ENCODE measurements at places on chromosomes 7 and 10. TPM values are rescaled to one million over a fixed set of nuclear protein-coding genes. Genes with fewer than 3 reads are reported as not detected.

The TAS2R4 gene
- total RNA-seq, result 0.82 TPM

The CAMK2B gene
- total RNA-seq, result 0.63 TPM

The AP3M1 gene
- 46.6 TPM for total RNA-seq

The SFTPA1 gene
- not detected for total RNA-seq

The C10orf105 gene
- 0.26 TPM for total RNA-seq

The AKR1C4 gene
- total RNA-seq, result not detected

The ANKRD30A gene
- total RNA-seq, result not detected

The STEAP1B gene
- not detected for total RNA-seq

The NKX2-3 gene
- total RNA-seq, result not detected

The POM121 gene
- total RNA-seq, result 67.1 TPM

The C7orf33 gene
- not detected for total RNA-seq

The CFAP70 gene
- total RNA-seq, result 0.80 TPM

The NME8 gene
- total RNA-seq, result not detected

The C10orf62 gene
- total RNA-seq, result not detected

The MOGAT3 gene
- total RNA-seq, result not detected

The CYP26A1 gene
- not detected for total RNA-seq

The EXOC4 gene
- total RNA-seq, result 88.3 TPM

The FLNC gene
- not detected for total RNA-seq

The PTPRE gene
- total RNA-seq, result 16.5 TPM

The SLC39A12 gene
- not detected for total RNA-seq

The CTAGE4 gene
- total RNA-seq, result 1.8 TPM

The MYH16 gene
- not detected for total RNA-seq

The EMX2 gene
- not detected for total RNA-seq

The KMT2E gene
- 127 TPM for total RNA-seq

The PRPS1L1 gene
- not detected for total RNA-seq

The PDE6C gene
- not detected for total RNA-seq

The CTNNA3 gene
- 0.61 TPM for total RNA-seq

The SAMD9L gene
- 119 TPM for total RNA-seq

The BICC1 gene
- total RNA-seq, result not detected

The SLC29A4 gene
- total RNA-seq, result 0.26 TPM

The TEX36 gene
- total RNA-seq, result not detected

The ADAM12 gene
- total RNA-seq, result 0.67 TPM

The UNCX gene
- not detected for total RNA-seq

The CNPY1 gene
- not detected for total RNA-seq
